Activated CD8-positive, alpha-beta memory T cell treated with anti-CD3 and anti-CD28 coated beads for 24 hours (primary cell): ENCODE measurements at places on chromosomes 7 and 10.

DNA sequence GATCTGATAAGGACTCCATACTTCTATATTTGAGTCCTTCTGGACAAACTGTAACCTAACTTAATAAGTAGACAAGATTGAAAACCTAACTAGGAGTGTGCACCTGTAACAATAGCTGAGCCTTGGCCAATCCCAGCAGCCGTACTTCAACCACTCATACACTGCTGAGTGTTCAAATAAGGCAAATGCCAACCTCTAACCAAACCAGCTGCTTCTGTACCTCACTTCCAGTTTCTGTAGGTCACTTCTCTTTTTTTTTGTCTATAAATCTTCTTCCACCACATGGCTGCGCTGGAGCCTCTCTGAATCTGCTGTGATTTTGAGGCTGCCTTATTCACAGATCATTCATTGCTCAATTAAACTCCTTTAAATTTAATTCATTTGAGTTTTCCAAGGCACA lies 753.2 kb downstream of the DNAJB9 start:
- DNase-seq, result no peak

- no peak for DNase-seq
Measured at GRCh38 chr7:128880791-128881457, 18.3 kb downstream of the ATP6V1F start.

- DNase-seq, result no peak
Measured at GRCh38 chr7:136251826-136252225, 274.7 kb upstream of the MTPN start.

GRCh38 chr7:103811290-103811689 lies 178.2 kb downstream of the RELN start:
- no peak for DNase-seq

DNA sequence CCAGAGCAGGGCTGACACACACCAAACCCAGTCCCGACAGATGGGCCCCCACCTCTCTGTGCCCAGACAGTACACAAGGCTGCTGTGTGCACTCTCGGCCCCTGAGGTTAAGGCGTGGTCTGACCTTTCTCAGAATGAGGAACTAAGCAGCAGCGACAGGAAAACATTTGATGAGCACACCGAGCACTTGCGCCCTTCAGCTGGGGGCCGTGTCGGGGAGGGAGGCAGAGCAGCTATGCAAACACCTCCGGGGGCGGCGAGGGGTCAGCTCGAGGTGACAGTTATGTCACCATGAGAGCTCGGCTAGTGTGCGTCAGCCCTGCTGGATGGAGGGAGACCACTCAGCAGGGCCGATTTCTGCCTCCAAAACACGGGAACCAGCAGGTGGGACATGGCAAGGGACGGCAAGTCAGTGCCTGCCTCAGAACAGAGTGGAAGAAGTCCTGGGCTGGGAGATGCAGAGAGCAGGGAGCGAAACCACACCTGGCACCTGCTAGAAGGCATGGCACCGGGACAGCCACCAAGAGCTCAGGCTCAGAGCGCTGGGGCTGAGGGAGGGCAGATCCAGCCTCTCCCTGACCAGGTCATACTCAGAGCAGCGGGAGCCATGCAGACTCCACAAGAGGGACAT lies 57.4 kb downstream of the CHST15 start:
- peak; percentile 57 for DNase-seq

- DNase-seq, result no peak
Measured at GRCh38 chr7:5278766-5279165, 4.0 kb upstream of the SLC29A4 start.

DNA sequence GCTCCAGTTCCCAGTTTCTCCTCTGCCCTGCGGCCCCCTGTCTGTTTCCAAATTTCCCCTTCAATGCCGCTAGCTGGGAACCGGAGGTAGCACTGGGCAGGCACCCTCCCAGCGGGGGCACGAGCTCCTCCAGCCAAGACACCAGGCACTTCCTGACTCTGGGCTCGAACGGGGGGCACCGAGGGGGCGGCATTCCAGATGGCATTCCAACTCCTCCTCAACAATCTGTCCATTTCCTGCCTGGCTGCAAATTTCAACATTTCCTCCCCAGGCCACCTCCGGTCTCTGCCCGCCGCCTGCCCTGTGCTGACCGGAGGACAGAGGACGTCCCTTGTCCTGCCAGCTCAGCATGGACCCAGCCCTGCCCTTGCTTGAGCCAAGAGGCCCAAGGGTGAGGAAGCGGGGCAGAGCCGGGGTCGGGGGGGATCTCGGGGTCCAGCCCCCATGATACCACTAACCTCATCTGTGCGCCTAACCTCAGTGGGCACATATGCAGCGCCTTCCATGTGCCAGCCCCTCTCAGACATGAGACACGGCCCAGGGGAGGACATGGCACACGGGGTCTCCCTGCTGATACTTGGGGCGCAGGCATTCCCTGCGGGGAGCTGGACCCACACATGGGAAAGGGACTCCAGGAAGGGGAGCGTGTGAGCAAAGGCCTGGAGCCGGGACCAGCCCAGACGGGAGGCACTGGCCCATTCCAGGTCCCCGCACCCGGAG lies 58.0 kb downstream of the PDGFA start:
- DNase-seq, result no peak

DNA sequence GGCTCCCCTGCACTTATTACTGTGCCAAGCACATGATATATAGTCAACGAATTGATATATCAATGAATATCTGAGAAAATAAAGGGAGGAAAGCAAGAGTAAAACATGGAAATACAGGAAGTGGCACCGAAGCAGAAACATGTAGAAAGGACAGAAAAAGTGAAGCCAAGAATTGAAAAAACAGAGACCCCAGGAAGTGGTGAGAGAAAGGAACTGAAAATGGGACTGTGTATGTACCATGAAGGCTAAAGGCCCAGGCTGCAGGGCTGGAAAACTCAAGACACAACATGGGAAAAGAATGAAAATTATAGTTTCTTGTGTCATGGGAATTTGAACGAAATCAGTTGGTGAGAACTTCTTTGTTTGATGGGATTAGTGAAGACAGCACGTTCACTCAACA lies 60.6 kb downstream of the MAP3K8 start:
- no peak for DNase-seq

- DNase-seq, result no peak
Measured at GRCh38 chr10:48549236-48549635, 55.6 kb downstream of the ARHGAP22 start.

DNA sequence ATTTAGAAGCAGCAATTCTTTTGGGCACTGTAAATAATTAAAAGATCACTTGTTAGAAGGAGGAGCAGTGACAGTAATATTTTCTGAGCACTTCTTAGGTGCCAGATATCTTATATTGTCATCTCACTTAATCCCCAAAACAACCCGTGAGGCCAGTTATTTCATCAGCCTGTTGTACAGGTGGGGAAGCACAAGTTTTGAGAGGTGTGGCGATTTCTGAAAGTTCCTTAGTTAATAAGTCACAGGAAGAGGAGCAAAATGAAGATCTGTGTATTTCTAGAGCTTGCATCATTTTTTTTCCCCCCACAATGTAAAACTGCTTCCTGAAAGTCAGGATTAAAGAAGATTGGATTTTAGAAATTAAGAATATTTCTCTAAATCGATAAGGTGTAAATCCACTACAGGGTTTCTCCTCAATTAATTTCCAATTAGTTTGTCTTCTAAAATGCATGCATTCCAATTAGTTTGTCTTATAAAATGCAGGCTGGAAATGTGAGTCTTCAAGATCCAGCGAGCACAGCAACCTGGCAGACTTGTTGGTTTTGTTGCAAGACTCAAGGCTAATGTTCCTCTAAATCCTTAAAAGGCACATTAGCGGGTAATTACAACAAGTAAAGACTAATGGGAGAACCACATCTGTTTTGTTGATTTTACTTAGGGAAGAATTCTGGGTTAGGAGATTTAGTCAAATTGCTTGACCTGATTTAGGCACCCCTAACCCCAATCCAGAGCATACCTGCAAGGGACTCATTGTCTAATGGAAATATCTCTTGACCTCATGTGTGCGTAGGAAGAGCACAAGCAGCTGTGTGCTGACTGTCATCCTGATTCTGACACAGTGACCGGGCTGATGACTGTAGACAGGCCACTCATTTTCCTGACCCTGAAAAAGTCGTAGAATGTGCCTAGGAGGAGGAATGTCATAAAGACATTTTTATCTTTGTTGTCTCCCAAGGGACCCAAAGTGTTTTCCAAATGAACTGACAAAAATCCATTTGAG lies 272.0 kb downstream of the BAMBI start:
- DNase-seq, result no peak

- DNase-seq, result no peak
Measured at GRCh38 chr10:132655735-132656134, 118.1 kb downstream of the INPP5A start.

GRCh38 chr10:1163204-1163660 lies 107.0 kb downstream of the WDR37 start:
- DNase-seq, result peak; percentile 38

- no peak for DNase-seq
Measured at GRCh38 chr7:35384761-35385700, 131.1 kb upstream of the TBX20 start.

- no peak for DNase-seq
Measured at GRCh38 chr10:8040651-8041050, 13.8 kb upstream of the GATA3 start.

GRCh38 chr10:91076991-91077548 lies 143.4 kb upstream of the PCGF5 start:
- DNase-seq, result no peak

GRCh38 chr10:80697926-80698325 lies 160.2 kb downstream of the SH2D4B start:
- no peak for DNase-seq

GRCh38 chr7:284762-285722 lies 4.9 kb upstream of the FOXL3 start:
- no peak for DNase-seq

GRCh38 chr7:29607889-29608288 lies 44.3 kb downstream of the PRR15 start:
- no peak for DNase-seq

GRCh38 chr7:111676811-111677210 lies 114.5 kb upstream of the IMMP2L start:
- DNase-seq, result no peak

GRCh38 chr10:63217120-63217605 lies 84.0 kb downstream of the NRBF2 start:
- DNase-seq, result no peak

- peak; percentile 69 for DNase-seq
Measured at GRCh38 chr10:26621889-26622711, 75.4 kb upstream of the PDSS1 start.

DNA sequence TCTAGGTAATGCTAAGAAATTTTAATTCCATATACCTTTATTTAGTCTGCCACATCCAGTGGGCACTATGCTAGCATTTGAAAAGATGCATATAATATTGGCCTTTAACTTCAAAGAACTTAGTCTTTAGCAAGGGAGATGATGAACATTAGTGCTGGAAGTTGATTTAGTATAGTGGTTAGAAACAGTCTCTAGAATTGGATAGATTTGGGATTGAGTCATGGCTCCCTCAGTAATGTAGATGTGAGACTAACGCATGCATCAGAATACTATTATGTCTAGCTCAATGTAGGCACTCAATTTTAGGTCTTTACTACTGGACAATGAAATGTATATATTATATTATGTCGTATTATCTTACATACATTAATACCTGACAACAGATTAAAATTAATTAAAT lies 5.8 kb downstream of the DKK1 start:
- no peak for DNase-seq

GRCh38 chr7:38462819-38463218 lies 168.4 kb downstream of the AMPH start:
- DNase-seq, result no peak

DNA sequence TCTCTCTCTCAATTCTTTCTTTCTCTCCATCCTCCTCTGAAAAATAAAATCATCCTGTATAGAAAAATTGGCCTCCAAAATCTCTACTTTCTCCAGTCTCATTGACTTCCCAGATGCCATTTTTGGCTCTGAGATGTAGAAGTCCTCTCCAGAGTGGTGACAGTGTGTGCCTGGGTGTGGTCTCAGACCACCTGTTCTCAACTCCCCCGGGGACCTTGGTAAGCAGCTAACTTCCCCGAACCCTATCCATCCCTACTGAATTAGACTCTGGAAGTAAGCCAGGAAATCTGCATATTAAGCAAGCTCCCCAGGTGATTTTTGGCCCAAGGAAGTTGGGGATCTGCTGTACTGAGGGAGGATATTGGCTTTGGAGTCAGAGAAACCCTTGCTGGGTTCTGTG lies 120.5 kb downstream of the WDR11 start:
- no peak for DNase-seq

GRCh38 chr7:73828107-73828803 lies 2.5 kb upstream of the CLDN4 start:
- DNase-seq, result no peak

DNA sequence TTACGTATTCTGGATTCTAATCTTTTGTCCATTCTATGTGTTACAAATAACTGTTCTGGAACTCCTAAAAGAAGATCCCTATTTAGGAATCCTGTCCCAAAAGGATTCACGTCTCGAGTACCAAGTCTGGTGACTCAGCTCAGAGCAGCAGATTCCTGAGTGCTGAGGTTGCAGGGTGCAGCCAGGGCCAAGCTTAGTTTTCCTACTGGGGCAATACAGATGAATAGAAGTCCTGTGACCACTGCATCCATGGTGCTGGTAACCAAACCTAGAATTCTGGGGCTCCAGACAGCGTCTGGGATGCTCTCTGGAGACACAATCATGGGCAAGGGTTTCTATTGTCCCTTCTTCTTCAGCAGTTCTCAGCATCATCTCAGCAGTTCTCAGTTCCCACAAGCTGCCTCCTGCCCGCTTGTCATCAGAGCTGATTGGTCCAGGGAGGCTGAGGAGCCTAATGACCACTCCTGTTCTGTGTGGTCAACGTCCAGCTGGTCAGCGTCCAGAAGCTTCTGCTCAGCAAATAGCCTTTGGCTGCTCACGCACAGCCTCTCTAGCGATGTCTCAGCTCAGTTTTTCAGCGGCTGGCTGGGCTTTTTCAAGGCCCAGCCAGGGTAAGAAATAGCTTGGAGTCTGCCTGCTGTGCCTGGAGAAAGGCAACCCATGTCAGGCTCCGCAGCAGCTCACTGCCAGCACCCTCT lies 50.4 kb upstream of the C7orf33 start:
- no peak for DNase-seq

GRCh38 chr7:98085674-98086073 lies 21.0 kb upstream of the LMTK2 start:
- DNase-seq, result peak; percentile 7

DNA sequence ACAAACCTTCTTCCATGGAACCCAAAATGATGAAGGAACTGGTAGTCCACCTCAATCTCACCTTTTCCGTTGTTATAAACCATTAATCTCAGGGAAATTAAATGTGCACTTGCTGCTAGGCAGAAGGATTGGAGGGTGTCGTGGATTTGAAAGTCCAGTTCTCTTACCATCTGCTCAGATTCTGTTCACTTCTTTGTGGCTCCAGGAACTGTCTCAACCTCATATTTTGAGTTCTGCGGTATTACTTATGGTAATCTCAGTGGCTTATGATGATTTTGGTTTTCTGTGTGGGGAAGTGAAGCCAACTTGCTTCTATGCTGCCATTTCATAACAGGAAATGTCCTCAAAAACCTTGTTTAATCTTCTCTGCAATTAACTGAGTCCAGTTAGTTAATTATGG lies 136.4 kb downstream of the CDC14C start:
- DNase-seq, result no peak

DNA sequence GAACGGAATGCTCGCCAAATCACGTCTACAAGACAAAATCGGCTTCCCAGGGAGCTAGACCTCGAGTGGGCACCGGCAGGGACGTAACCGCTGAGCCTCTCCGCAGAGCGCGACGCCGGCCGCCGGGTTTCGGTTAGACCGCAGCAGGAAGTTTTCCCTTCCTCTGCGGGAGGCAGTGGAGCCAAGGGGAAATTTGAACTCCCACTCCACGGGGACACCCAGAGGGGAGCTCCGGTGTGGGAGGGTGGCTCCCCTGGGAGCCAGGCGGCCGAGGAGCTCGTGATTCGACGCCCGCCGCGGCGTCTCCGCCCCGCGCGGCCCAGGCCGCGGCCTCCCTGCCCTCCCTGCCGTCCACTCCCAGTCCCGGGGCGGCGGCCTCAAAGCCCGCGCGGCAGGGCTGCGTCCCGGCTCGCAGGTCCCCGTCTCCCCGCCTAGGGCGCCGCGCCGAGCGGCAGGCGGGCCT lies 426 bp downstream of the SYPL1 start:
- DNase-seq, result peak; percentile 77
